BJ (cell line): ENCODE measurements at places on chromosomes 1 and 21.

DNA sequence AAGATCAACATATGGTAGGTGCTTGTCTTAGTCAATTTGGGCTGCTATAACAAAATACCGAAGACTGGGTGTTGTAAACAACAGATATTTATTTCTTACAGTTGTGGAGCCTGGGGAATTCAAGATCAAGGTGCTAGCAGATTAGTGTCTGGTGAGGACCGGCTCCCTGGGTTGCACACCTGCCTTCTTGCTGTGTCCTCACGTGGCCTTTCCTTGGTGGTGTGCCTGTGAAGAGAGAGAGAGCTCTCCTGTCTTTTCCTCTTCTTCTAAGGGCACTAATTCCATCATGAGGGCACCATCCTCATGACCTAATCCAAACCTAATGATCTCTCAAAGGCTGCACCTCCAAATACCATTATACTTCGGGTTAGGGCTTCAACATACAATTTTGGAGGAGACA, 45.8 kb upstream of the ATF3 start:
- no peak for DNase-seq

DNA sequence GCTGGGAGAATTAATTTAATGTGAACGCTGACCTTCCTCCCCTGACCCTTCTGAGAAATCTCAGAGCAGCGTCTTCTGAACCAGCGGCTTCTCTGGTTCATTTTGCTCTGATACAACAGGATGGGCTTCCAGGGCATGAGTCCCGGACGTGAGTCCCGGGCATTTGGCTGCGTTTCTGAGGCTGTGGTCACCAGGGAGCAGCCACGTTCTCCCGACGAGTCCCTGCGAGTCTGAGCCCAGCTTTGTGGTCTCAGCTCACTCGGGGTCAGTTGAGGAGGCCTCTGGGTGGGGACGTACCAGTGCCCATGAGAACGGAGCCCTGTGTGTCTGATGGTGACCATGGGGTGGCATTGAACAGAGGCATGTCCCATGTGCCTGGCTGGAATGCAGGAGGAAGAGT, 17.7 kb upstream of the OBSCN start:
- DNase-seq, result no peak

GRCh38 chr1:158939180-158939579, 7.8 kb downstream of the PYHIN1 start:
- DNase-seq, result no peak

GRCh38 chr1:208977012-208977411, 606.5 kb upstream of the CAMK1G start:
- DNase-seq, result no peak

DNA sequence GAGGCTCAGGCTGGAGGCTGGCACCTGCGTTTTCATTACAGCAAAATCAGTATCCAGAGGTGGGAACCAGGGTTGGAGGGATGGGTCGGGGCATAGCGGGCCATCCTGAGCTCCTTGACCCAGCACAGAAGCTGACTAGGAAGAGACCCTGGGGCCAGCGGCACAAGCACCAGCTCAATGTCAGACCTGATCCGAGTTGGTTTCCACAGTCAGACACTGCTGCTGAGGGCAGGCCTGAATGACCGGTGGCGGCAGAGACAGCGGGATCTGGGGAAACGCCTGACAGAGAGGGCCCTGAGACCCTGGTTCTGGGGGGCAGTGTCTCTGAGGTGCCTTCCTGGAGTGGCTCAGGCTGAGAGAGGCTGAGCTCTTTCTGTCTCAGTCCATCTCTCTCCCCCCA, 162.0 kb upstream of the C1orf174 start:
- no peak for DNase-seq

- DNase-seq, result peak; percentile 57
Observed at GRCh38 chr21:35204850-35205541, 155.9 kb upstream of the RUNX1 start.

- DNase-seq, result no peak
Observed at GRCh38 chr1:111593403-111594305, 25.9 kb upstream of the RAP1A start.

- no peak for DNase-seq
Observed at GRCh38 chr1:95451054-95451453, 217.0 kb downstream of the RWDD3 start.

DNA sequence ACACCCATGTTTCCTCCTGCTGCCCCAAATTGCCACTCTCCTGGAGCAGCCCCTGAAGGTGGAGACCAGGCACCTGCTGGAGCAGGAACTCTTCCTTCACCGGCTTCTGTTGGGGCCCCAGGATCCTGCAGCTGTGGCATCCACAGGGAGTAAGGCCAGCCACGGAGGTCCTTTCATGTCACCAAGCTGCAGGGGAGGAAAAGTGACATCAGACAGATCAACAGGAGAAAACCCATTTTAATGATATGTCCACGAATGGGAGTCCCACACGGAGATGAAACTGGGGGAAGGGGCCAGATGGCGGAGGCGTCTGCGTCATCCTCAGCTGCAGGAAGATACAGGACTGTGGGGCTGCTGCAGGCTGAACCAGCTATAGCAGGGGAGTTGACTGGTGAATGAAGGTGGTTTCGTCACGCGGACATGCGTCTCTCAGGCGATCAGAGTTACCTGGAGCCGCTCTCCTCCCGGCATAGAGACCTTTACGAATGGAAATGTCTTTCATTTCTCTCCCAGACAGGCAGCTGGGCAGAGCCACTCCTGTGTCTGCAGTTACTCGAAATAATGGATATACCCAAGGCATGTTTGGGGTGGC, 9.9 kb downstream of the TP73 start:
- DNase-seq, result no peak

GRCh38 chr21:14766241-14766640, 220.1 kb upstream of the SAMSN1 start:
- no peak for DNase-seq

DNA sequence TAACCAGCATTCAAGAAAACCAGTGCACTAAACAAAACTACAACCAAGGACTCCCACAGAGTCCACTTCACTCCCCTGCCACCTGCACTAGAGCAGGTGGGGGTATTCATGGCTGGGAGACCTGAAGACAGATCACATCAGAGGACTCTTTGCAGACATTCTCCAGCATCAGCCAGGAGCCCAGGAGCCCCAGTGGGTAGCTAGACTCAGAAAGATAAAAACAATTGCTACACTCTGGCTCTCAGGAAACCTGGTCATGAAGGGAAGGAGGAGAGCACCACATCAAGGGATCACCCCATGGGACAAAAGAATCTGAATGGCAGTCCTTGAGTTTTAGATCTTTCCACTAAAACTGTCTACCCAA, 472.1 kb downstream of the PLPP3 start:
- DNase-seq, result no peak

DNA sequence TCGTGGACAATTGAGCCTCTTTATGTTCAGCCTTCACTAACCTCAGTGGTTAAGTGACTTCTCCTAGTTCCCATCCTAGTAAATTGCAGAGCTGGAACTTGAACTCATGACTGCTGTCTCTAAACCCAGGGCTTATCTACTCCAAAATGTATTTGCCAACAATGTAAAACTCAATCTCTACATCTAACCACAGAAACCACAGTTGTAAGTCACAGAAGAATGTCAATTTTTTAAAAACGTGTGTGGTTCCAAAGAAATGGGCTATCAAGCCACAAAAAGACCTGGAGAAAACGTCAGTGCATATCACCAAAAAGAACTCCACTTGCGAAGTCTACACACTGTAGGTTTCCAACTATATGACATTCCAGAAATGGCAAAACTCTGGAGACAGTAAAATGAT, 172.6 kb upstream of the HMCN1 start:
- peak; percentile 58 for DNase-seq

DNA sequence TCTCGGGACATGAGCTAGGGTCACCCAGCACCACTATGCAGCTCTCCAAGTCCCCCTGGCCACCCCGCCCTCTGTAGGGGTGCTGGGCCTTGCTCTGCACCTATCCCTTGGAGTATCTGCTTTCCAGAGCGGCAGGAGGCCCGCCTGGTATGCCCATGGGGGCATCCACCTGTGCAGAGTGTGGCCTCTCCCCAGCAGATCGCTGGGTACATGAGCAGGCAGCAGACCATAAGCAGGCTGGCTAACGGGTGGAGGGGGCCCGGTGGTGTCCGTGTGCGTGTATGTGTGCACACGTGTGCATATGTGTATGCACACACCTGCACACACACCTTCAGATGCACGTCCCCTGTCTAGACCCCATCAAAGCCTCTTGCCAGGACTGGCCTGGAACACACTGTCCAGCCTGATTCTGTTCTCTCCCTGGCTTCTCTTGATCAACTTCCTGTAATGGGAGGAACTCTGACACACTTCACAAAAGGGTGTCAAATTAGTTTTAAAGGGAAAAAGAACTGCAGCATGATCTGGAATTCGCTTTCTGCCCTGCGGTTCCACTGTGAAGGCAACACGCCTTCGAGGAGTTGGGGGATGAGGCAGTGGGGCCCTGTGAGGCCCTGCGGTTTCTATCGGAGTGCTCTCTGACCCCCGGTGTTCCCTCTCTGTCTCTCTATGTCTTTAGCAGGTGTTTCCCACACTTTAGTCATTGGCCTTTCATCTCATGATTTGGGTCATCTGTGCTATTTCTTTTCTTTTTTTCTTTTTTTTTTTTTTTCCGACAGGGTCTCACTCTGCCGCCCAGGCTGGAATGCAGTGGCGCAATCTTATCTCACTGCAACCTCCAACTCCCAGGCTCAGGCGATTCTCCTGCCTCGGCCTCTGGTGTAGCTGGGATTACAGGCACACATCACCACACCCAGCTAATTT, 17.2 kb upstream of the NPHP4 start:
- no peak for DNase-seq

GRCh38 chr1:3440300-3440681, 14.2 kb upstream of the ARHGEF16 start:
- no peak for DNase-seq

GRCh38 chr21:28151758-28152157, 840.9 kb downstream of the LTN1 start:
- DNase-seq, result no peak

DNA sequence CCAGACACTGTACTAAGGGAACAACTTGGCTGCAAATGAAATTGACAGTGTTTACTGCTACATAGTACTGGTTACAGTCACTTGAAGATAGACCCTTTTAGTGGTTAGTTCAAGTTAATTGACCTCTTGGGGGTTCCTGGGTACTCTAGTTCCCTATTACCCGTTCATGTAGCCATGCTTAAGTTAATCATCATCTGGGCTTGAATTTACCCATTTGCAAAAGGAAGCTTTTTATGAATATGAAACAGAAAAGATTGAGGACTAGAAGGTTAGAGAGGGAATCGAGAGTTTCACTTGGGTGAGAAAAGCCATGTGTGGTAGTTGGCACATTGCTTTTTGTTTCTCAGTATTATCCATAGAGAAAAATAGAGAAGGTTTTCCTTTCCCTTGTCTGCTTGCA, 2.7 kb downstream of the MIA3 start:
- no peak for DNase-seq

DNA sequence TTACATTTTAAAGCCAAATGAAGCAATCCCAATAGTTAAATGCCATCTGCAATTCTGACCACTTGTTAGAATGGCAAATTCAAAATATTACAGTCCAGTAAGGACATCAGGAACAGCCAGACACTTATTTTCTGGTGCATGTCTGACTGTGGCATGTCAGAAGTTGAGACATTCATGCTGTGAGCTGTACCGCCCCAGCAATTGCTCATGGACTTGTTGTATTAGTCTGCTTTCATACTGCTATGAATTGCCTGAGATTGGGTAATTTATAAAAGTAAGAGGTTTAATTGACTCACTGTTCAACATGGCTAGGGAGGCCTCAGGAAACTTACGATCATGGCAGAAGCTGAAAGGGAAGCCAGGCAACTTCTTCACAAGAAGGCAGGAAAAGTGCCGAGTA, 19.1 kb downstream of the DDAH1 start:
- no peak for DNase-seq

- DNase-seq, result no peak
Observed at GRCh38 chr1:69305621-69306020, 262.1 kb upstream of the LRRC7 start.

DNA sequence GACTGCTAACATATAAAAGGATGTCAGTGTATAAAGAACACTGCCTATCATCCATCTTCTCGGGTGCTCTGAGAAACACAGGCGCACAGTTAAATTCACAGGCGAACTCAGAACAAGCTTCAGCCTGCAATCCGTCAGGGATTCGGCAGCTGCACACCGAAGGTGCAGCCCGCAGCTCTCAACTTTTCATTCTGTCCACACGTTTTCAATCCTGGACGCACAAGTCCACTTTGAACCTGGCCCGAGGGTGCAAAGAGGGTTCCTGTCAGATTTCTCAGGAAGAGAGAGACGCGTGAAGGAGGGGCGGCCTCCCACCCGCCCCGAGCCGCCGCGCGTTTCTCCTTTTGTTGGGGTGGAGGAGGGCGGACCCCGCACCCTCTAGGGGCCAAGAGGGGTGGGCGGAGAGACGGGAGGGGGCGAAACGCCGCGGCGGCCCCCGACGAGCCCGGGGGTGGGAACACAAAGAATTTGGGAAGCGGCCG, 724 bp downstream of the DOCK7 start:
- no peak for DNase-seq

GRCh38 chr1:100710906-100711682, 8.4 kb upstream of the VCAM1 start:
- no peak for DNase-seq

- DNase-seq, result no peak
Observed at GRCh38 chr1:56905667-56906066, 51.1 kb downstream of the C8A start.

DNA sequence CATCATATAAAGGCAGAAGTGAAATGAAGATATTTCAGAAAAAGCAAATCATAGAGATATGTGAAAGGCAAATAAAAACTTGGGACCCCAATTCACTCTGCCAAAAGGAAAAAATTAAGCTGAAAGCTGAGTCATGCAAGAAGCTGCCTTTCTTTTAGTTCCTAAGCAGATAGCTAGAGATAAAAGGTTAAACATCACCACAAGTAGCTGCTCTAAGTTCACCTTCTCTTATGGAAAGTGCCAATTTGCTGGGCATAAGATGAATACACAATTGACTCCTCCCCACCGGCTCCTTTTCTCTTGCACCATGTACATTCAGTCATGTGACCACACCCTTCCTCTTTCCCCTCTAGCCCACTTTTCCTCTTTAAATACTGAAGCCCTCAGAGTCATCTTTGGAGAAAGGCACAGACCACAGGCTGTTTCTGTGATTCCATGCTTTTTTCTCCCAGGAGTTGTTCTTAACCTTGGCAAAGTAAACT, 5.4 kb upstream of the SUMO3 start:
- DNase-seq, result no peak

- DNase-seq, result no peak
Observed at GRCh38 chr21:33011462-33011861, 14.3 kb upstream of the OLIG2 start.
